Thymus (tissue), 14 donors: ENCODE measurements at places on chromosomes 1 and 21. TPM values are rescaled to one million over a fixed set of nuclear protein-coding genes. Genes with fewer than 3 reads are reported as not detected.

- no peaks in the 10 kb centered on the region for H3K36me3 ChIP-seq
- H3K27ac ChIP-seq, result no peak overlapping the region
- no peaks in the 10 kb centered on the region for H3K4me1 ChIP-seq
Measured at GRCh38 chr1:181714428-181714827, 231.1 kb downstream of the CACNA1E start.

DNA sequence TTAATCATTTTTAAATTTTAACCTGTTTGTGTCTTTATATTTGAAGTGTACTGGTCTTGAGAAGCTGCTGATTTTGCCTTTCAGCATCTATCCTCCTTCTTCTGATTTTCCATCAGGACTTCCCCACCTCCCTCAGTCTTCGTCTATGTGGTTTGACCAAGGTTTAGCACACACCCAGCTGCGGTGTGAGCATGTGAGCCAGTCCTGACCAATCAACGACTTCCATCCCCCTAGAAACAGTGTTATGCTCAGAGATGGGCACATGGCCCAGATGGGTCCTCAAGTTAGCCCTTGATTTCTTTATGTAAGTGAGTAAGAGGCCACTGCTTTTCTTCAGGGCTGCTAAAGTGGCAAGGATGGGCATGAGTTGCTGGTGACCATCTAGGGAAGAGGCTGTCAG lies 190.8 kb downstream of the MATN1 start:
- no peak for DNase-seq
- H3K27me3 ChIP-seq, result no peaks in the 10 kb centered on the region
- no peak overlapping the region for H3K4me3 ChIP-seq
- H3K4me1 ChIP-seq, result no peaks in the 10 kb centered on the region

DNA sequence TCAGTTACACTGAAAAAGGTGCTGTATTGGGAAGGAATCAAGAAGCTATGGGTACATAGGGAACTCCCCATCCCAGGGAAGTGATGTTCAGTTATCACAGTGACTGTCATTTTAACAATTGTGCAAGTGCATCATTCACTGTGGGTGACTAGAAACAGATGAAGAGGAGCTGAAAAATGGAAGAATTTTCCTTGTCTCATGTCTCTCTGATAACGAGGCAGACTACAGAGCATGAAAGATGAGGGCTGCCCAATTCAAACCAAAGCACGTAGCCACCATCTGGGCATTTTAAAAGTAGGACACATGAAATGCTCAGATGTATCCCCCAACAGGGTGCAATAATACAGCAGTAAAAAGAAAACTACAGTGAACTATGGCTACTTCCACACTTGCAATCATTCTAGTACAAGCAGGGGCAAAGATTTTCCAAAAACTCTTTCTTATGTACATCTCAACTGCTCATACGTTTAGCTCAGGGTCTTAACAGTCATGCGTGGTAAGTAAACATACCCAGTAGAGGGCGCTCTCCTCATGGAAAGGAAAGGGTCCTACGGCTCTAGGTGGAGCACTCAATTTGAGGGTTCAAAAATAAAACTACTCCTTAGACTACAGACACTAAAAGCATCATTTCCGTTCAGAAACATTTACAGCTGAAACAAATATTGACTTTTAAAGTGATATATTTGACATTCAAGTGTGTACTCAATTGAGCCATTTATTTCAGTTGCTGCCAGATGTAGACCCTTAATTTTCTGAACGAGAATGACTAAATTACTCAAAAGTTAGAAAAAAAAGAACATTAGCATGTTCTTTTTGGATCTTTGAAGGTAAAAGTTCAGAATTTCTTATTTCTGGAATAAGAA lies 143.2 kb downstream of the KCTD3 start:
- H3K27ac ChIP-seq, result no peak overlapping the region
- DNase-seq, result no peak
- no peaks in the 10 kb centered on the region for H3K36me3 ChIP-seq
- no peak overlapping the region for H3K4me3 ChIP-seq
- no peaks in the 10 kb centered on the region for H3K27me3 ChIP-seq

- H3K4me3 ChIP-seq, result no peak overlapping the region
- no peak for DNase-seq
- no peaks in the 10 kb centered on the region for H3K4me1 ChIP-seq
Measured at GRCh38 chr1:207346513-207346912, 25.0 kb downstream of the CD55 start.

- H3K4me1 ChIP-seq, result no peaks in the 10 kb centered on the region
- H3K27me3 ChIP-seq, result no peaks in the 10 kb centered on the region
- no peak for DNase-seq
- H3K4me3 ChIP-seq, result no peak overlapping the region
- no peak overlapping the region for H3K27ac ChIP-seq
Measured at GRCh38 chr1:24074817-24075589, 36.9 kb downstream of the MYOM3 start.

- H3K27ac ChIP-seq, result no peak overlapping the region
- no peak for DNase-seq
- H3K4me3 ChIP-seq, result no peak overlapping the region
Measured at GRCh38 chr1:175133673-175134435, 58.7 kb downstream of the KIAA0040 start.

THEM5 gene
- polyA plus RNA-seq, result 1.5 TPM

ARMH1 gene
- polyA plus RNA-seq, result 577 TPM

GSTM5 gene
- polyA plus RNA-seq, result 2.3 TPM

KIF2C gene
- 6.2 TPM for polyA plus RNA-seq

VHLL gene
- polyA plus RNA-seq, result 0.09 TPM
